ENCODE measurements at places on chromosomes 12 and 14. TPM values are rescaled to one million over a fixed set of nuclear protein-coding genes. Genes with fewer than 3 reads are reported as not detected.

The TBX3 gene
- 34.4 TPM for polyA plus RNA-seq

The SLCO1B1 gene
- polyA plus RNA-seq: not detected

The SERPINA12 gene
- polyA plus RNA-seq: not detected

The MIP gene
- not detected for polyA plus RNA-seq
